ENCODE measurements at places on chromosomes 7 and 10. TPM values are rescaled to one million over a fixed set of nuclear protein-coding genes. Genes with fewer than 3 reads are reported as not detected.

Gene NXPH1
- not detected for total RNA-seq

- no peak for DNase-seq
Measured at GRCh38 chr10:66964946-66965345, 39.1 kb downstream of the LRRTM3 start.

GRCh38 chr10:5446390-5446926 lies 34.1 kb downstream of the NET1 start:
- peak; percentile 93 for DNase-seq

GRCh38 chr10:116104210-116104932 lies 168.6 kb downstream of the GFRA1 start:
- no peak for DNase-seq

- no peak for DNase-seq
Measured at GRCh38 chr10:132973903-132974241, 31.5 kb upstream of the CFAP46 start.
